Peyer's patch (tissue), 4 donors: ENCODE measurements at places on chromosomes 6 and 20. TPM values are rescaled to one million over a fixed set of nuclear protein-coding genes. Genes with fewer than 3 reads are reported as not detected.

PRSS16 gene
- total RNA-seq: 37.1 TPM

- DNase-seq: no peak
- H3K27me3 ChIP-seq: no peaks in the 10 kb centered on the region
- no peak overlapping the region for H3K4me3 ChIP-seq
- H3K27ac ChIP-seq: no peak overlapping the region
Measured at GRCh38 chr6:47336334-47336733, 26.6 kb upstream of the TNFRSF21 start.

MYH7B gene
- 0.40 TPM for total RNA-seq

DNA sequence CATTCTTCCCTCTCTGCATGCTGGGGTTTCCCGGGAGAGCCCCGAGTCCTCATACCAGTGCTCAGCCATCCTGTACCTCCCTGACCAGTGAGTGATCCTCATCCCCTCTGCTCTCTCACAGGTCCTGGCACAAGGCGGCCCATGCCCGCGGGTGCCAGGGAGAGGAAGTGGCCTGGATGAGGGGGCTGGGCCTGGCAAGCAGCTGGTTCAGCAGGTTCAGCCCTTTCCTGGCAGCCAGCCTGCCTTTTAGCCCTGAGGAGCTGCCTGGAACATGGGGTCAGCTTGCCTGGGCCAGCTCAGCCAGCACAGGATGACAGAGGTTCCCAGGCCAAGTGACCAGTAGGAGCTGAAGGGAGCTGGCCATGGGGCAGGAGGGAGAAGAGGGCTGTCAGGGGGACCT lies 10.9 kb downstream of the MOCS1 start:
- no peak overlapping the region for H3K4me3 ChIP-seq
- peak overlapping the region; percentile 76 for H3K27ac ChIP-seq
- H3K27me3 ChIP-seq: no peaks in the 10 kb centered on the region
- peak; percentile 89 for DNase-seq

DNA sequence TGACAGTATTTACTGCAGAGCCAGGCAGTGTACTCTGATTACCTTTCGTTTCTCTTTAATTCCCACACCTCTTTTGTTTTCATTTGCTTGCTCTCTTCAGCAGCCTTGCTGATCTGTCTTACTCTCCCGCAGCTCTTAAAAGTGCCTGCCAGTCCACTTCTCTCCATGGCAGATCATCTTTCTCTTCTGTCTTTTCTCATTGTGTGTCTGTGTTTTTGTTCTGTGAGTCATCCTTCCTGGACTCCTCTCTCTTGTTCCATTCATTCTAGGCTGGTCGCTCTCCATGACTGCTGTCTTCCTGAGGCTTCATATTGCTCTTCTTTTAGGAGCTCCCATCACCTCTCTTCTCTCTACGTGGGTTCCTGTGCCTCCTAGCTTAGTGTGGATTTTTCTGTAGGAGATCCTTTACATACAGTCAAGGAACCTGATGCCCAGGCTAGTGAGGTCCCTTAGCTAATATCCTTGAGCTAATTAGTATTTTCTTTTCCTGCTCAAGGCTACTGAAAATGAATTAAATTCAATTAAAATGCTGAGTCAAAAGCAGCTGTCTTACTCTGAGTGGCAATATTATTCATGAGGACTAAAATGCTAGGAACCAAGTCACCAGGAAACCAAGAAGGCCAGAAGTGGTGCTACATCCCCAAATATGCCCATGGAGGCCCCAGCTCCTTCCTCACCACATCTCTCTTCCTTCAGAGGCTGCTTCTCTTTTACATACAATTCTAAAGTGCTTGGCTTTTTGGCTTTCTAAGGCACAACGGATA lies 86.1 kb downstream of the SLX4IP start:
- H3K27ac ChIP-seq: no peak overlapping the region
- no peaks in the 10 kb centered on the region for H3K36me3 ChIP-seq
- no peaks in the 10 kb centered on the region for H3K4me1 ChIP-seq
- no peak overlapping the region for H3K4me3 ChIP-seq
- no peak for DNase-seq
- no peaks in the 10 kb centered on the region for H3K27me3 ChIP-seq

CCDC170 gene
- total RNA-seq: 1.5 TPM

- peaks cover 16% of the 10 kb centered on the region for H3K4me1 ChIP-seq
- H3K27ac ChIP-seq: no peak overlapping the region
- H3K36me3 ChIP-seq: no peaks in the 10 kb centered on the region
- no peaks in the 10 kb centered on the region for H3K27me3 ChIP-seq
- H3K4me3 ChIP-seq: no peak overlapping the region
Measured at GRCh38 chr6:30832864-30833263, 51.5 kb upstream of the DDR1 start.

DNA sequence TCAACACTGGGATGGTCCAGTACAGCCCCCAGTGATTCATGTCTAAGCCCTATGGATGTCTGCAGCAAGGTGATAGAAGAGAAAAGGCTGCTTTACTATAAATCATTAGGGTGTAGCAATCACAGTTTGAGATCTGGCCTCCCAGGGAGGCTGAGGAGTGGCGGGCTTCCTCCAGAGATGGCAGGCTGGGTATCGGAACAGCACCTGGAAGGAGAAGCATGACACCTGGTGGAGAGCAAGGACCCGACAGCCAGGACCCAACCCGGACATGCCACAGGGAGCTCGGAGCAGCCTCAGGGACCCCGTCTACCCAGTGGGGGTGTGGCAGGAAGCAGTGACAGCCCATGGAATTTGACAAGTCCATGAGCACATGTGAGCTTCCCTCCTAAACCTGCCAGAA lies 114.8 kb upstream of the CD93 start:
- H3K36me3 ChIP-seq: no peaks in the 10 kb centered on the region
- H3K27me3 ChIP-seq: no peaks in the 10 kb centered on the region
- H3K4me3 ChIP-seq: no peak overlapping the region

PSORS1C2 gene
- total RNA-seq: not detected

DNA sequence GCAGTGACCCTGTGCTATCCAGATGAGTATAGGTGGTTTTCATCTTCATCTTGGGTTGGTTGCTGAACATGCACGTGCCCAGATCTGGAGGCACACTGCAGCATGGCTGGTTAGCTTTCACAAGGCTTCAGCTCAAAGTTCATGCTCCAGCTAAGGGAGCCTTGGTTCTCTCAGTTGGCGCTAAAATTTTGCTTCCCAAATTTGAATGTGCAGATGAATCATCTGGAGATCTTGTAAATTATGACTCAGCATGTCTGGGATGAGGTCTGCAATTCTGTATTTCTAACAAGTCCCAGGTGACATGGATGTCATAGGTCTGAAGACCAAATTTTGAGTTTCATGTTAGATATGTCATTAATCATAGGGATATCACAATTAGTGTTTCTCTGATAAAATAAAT lies 230.8 kb downstream of the FOXA2 start:
- no peak overlapping the region for H3K4me3 ChIP-seq
- no peak for DNase-seq
- H3K36me3 ChIP-seq: no peaks in the 10 kb centered on the region
- no peaks in the 10 kb centered on the region for H3K4me1 ChIP-seq

PTPRT gene
- total RNA-seq: 1.1 TPM

DNA sequence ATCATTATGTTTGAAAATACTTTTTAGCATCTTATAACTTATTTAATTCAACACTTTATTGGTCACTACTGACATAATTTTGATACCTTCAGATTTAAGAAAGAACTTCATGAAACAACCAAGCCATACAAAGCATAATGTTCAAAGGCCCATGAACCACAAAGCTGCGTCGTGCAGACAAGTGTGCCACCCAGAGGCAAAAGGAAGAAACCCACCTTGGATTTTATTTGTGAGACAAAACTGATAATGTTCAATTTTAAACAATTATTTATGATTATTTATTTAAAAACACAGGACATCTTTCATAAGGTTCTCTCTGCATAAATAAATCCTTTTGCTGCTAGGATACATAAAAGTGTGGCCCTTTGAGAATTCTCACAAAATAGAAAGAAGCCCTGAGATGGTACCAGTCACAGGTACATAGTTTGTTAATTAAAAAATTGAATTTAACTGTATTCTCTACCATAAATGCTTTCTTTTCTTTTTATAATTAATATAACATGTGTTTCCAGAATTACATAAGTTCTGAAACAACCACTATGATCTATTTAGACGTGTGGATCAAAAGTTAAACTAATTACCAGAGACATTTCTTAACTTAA lies 143.7 kb downstream of the RALGAPA2 start:
- no peaks in the 10 kb centered on the region for H3K36me3 ChIP-seq
- peak; percentile 58 for DNase-seq
- peaks cover 5% of the 10 kb centered on the region for H3K4me1 ChIP-seq
- H3K27ac ChIP-seq: no peak overlapping the region
- H3K4me3 ChIP-seq: no peak overlapping the region

DNA sequence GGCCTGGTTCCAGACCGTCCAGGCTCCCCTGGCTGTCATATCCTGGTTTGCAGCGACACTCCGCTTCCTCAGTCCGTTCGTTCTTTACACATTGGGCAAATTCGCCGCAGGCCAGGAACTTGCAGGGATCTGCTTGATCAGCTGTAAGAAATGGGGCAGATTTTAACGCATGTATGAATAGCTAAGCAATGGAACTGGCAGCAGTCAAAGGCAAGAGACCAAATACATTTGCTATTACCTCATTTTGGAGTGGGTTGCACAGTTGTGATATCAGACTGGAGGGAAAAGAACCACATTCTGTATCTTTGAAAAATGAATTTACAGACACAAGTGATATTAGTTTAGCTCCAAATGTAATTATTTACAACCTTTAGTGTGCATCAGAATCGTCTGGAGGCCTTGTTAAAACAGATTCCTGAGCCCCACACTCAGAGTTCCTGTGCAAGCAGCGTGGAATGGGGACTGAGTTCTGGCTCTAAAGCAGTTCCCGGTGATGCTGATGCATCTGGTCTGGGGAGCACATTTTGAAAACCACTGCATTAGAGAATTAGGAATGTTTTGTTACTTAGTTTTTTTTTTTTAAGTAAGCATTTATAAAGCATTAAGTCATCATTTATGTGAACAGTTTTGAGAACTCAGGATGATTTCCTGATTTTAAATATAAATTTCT lies 141.3 kb downstream of the IMPG1 start:
- no peak overlapping the region for H3K4me3 ChIP-seq
- H3K4me1 ChIP-seq: no peaks in the 10 kb centered on the region
- H3K27ac ChIP-seq: no peak overlapping the region
- no peaks in the 10 kb centered on the region for H3K27me3 ChIP-seq
- no peaks in the 10 kb centered on the region for H3K36me3 ChIP-seq
- no peak for DNase-seq

DNAH8 gene
- not detected for total RNA-seq

- no peaks in the 10 kb centered on the region for H3K27me3 ChIP-seq
- no peaks in the 10 kb centered on the region for H3K4me1 ChIP-seq
- H3K4me3 ChIP-seq: no peak overlapping the region
- peak; percentile 38 for DNase-seq
Measured at GRCh38 chr20:33059741-33060390, 6.2 kb downstream of the BPIFB3 start.

AP5S1 gene
- 26.1 TPM for total RNA-seq

DNA sequence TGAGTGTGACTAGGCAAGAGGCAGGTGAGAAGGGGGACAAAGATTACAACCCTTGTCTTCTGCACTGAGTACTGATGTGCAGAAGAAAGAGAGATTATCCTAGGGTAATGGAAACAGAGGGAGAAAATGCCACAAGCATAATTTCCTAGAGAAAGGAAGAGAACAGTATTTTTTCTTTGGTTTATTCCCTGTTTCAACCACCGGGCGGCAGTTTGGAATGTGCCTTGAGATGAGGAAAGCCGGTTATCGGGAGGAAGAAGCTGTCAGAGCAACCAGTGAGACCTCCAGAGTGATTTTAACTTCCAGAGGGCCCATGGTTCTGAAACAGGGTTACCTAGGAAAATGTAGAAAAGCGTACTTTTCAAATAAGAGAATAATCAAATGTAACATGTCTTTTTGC lies 121.4 kb downstream of the REV3L start:
- no peak overlapping the region for H3K27ac ChIP-seq
- no peaks in the 10 kb centered on the region for H3K27me3 ChIP-seq
- H3K36me3 ChIP-seq: no peaks in the 10 kb centered on the region
- no peak for DNase-seq
- H3K4me1 ChIP-seq: no peaks in the 10 kb centered on the region
- H3K4me3 ChIP-seq: no peak overlapping the region

HUS1B gene
- total RNA-seq: 4.4 TPM

DNA sequence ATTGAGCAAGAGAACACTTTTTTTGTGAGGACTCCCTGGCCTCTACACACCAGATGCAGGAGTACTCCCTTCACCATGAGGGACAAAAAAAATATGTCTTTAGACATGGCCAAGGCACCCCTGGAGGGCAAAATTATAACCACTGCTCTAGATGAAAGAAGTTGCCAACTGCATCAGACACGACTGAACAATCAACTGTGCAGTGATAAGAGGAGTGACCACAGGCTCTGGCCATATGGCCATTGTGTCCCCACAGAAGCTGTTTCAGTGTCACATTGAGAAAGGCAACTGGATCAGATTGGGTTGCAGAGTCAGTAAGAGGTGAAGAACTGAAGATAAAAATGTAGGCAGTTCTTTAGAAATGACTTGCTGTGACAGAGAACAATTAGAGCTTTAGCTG lies 85.7 kb downstream of the C6orf118 start:
- no peaks in the 10 kb centered on the region for H3K4me1 ChIP-seq
- no peak overlapping the region for H3K27ac ChIP-seq
- no peak overlapping the region for H3K4me3 ChIP-seq
- H3K27me3 ChIP-seq: no peaks in the 10 kb centered on the region
- no peak for DNase-seq

- no peak overlapping the region for H3K27ac ChIP-seq
- no peaks in the 10 kb centered on the region for H3K4me1 ChIP-seq
- H3K36me3 ChIP-seq: no peaks in the 10 kb centered on the region
- DNase-seq: no peak
- H3K4me3 ChIP-seq: no peak overlapping the region
- H3K27me3 ChIP-seq: no peaks in the 10 kb centered on the region
Measured at GRCh38 chr6:83514866-83515466, 2.6 kb downstream of the PRSS35 start.

DNA sequence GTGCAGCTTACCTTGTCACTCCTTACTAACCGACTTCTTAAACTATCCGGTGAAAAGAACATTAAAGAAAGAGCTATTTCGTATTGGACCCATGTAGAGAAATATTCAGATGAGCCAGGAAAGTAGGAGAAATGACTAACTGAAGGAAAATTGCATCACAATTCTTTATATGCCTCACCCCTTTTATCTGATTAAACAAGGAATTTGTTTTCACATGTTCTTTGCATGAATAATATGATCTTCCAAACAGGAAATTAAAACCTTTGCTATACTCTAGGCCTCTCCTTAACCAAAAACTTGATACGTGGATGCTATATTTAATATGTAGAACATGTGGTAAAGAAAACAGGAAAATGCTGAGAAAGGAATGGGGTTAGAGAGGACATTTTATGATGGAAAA lies 41.9 kb upstream of the LRRC1 start:
- no peaks in the 10 kb centered on the region for H3K4me1 ChIP-seq
- H3K27ac ChIP-seq: no peak overlapping the region
- DNase-seq: no peak

DNA sequence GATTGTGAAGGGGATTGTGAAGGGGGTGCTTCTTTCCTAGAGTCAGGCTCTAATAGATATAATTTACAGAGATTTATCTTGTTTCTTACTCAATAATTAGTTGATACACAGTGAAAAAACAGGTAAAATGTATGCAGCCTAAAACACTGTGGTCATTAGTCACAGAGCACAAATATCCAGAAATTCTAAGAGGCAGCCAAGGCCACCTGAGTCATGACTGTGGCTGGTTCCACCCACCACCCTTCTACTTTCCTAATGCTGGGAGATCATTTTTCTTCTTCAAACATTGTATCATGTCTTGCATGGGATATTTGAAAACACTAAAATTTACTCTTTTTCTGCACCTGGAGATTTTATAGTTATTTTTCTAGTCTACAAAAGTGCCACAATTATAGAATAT lies 181.6 kb downstream of the OTOR start:
- no peak overlapping the region for H3K27ac ChIP-seq
- H3K27me3 ChIP-seq: no peaks in the 10 kb centered on the region
- H3K4me1 ChIP-seq: no peaks in the 10 kb centered on the region
- no peak overlapping the region for H3K4me3 ChIP-seq
- no peaks in the 10 kb centered on the region for H3K36me3 ChIP-seq
- no peak for DNase-seq

ECT2L gene
- 0.27 TPM for total RNA-seq
